ENCODE measurements at places on chromosomes 4 and X. TPM values are rescaled to one million over a fixed set of nuclear protein-coding genes. Genes with fewer than 3 reads are reported as not detected.

GRCh38 chrX:9403374-9403773 lies 61.5 kb upstream of the TBL1X start:
- no peak for DNase-seq

MRFAP1 gene
- total RNA-seq: 300 TPM

GRCh38 chr4:74038425-74039314 lies at the start of gene CXCL3:
TSS of gene CXCL3 (minus strand) at chr4:74038689. CDS start at chr4:74038611, 78 bp downstream.
- DNase-seq: peak; percentile 74

DNA sequence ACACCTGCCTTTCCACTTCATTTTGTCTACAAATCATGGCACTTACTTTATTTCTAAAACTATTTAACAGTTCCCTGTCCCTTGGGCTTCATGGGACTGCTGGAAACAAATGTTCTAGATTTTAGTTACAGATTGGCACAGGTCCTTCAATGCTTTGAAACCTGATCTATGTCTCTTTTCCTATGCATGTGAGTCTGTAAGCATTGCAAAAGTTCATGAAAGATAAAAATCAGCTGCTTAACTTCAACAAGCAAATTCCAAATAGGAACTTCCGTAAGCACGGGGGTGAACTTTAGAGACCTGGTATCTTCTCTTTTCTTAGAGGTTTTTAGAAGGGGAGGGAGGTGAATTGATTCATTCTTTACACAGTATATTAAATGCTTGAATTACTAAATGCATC lies 9.5 kb downstream of the LGI2 start:
- no peak for DNase-seq

- no peak for DNase-seq
Observed at GRCh38 chr4:171880136-171880535, 66.9 kb downstream of the GALNTL6 start.

- peak; percentile 14 for DNase-seq
Observed at GRCh38 chrX:13153796-13154195, 109.4 kb upstream of the FAM9C start.

DNA sequence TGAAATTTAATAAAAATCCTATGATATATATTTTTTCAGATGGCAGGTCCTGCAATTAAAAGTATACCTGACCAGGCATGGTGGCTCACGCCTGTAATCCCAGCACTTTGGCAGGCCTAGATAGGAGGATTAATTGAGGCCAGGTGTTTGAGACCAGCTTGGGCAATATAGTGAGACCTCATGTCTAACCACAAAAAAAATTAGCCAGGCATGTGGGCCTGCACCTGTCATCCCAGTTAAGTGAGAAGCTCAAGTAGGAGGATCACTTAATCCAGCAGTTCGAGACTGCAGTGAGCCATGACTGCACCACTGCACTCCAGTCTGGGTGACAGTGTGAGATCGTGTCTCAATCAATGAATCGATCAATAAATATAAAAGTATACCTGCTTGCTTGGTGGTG lies 2.5 kb downstream of the OCIAD2 start:
- no peak for DNase-seq

MSX1 gene
- total RNA-seq: 3.6 TPM

- no peak for DNase-seq
Observed at GRCh38 chr4:169823685-169824084, 65.9 kb upstream of the HPF1 start.

DNA sequence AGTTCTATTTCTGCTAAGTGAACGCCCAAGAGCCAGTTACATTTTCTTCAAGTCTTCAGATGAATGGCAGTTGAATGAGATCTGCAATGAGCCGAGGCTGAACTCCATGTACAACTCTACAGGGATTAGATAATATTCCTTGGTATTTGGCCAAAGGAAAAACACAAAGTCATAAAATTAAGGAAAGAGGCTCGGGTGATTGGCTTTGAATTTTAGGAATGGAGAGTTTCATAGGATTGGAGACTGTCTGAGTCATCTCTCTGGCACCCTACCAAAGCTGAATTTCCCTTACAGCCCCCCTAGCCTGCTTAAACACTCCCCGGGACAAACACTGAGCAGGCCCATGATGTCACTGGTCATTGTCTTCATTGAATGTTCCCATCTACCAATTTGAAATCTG lies 188.0 kb upstream of the C1QTNF7 start:
- no peak for DNase-seq

GRCh38 chrX:68902706-68903504 lies 74.1 kb downstream of the EFNB1 start:
- DNase-seq: no peak

VCX3A gene
- total RNA-seq: not detected

MAGEA11 gene
- total RNA-seq: not detected

GRCh38 chr4:107616838-107617389 lies 103.1 kb downstream of the PAPSS1 start:
- DNase-seq: no peak

DNA sequence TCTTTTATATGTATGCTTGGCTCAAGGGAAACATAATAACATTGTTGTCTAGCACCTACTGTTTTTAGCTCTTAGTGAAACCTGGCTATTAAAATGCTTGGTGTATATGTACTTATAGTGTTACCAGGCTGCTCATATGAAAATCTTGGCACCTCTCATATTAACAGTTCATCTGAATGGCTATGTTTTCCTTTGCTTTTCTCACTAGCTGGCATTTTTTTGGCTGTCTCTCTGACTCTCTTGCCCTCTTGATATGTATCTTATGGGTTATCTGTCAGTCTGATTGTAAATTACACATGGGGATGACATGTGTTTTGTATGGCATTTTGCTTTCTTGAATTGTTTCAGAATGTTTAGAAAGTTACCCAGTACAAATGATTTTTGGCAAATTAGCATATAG lies 158.0 kb downstream of the ARHGAP24 start:
- no peak for DNase-seq

DNA sequence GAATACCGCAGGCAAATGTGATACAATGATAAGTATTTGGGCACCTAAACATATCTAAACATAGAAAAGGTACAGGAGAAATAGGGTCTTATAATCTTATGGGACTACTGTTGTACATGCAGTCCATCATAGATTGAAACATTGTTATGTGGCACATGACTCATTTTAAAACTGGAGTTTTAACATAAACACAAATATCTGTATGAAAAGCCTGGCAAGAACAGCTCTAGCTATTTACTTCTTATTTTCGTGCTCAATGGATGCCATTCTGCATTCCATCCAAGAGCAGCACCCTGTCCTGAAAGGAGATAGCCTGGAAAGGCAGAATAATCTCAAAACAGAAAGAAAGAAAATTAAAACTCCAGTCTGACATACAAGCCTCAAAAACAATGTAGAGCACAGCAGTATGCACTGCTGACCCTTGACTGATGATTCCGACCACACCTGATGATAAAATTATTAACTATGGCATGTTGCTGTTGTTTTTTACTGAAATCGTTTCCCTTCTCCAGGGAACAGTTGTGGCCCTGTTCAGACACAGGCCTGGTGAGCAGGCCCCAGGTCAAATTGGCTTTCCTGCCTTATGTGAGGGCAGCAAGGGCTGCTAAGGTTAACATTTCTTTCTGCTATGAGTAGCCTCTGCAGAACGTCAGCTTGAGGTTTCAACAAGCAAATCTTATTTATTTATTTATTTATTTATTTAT lies 152.7 kb downstream of the APBB2 start:
- no peak for DNase-seq

MGAT4D gene
- total RNA-seq: not detected

DNA sequence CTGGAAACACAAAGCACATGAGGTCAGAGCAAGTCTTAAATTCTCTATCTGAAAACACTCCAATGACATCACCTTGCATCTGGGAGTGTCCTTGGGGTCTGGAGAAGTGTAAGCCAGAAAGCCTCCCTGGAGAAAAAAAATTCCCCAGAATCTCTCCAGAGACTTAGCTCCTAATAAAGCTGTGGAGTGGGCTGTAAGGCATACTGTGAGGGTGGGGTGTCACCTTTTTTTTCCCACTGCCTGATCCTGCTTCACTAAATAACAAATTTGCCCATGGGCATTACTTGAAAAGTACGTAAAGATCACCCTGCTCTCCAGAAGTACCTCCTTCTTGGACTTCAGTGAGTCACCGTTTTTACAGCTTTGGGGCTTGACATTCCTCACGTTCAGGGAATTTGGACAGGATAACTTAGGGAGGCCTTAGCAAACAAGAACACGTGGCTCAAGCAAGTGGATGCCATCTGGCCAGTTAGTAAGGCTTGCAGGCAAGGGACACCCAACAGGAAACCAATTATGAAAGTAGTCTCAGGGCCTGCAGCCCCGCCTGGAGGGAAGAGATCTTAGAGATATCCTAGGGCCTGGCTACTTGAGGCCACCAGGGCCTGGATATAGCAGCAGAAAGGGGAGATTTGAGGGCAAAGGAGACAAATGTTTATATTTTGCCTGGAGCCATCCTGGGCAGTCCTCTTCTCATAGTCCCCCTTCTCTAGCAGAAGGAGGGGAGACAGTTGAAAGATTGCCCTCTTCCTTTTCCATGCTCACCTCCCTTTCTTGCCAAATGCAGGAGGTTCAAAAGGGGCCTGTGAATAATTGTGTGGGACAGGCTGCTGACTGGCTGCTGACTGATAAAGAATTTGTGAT lies 60.1 kb upstream of the PLAC1 start:
- peak; percentile 24 for DNase-seq

DNA sequence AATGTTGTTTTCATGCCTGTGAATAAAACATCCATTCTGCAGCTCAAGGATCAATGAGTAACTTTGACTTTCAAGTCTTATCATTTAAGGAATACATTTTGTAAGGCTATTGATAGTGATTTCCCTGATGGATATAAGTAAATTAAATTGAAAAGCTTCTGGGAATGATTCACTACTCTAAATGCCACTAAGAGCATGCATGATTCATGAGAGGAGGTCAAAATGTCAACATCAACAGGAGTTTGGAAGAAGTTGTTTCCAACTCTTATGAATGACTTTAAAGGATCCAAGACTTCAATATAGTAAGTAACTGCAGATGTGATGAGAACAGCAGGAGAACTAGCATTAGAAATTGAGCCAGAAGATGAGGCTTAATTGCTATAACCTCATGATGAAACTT lies 1487.3 kb downstream of the PCDH7 start:
- no peak for DNase-seq

LDB2 gene
- 18.9 TPM for total RNA-seq

- no peak for DNase-seq
Observed at GRCh38 chr4:16914208-16914607, 15.8 kb upstream of the LDB2 start.

TCEAL5 gene
- not detected for total RNA-seq

MAP3K15 gene
- total RNA-seq: not detected

MAGEB17 gene
- total RNA-seq: not detected

- DNase-seq: no peak
Observed at GRCh38 chrX:153598541-153599191, at the start of gene CCNQ. TSS of gene CCNQ (minus strand) at chrX:153599139. CDS start at chrX:153599073, 66 bp downstream.

EVC2 gene
- total RNA-seq: 1.0 TPM

- DNase-seq: no peak
Observed at GRCh38 chr4:53775381-53775780, 184.1 kb upstream of the LNX1 start.

MSMO1 gene
- 3.6 TPM for total RNA-seq

CDKL2 gene
- not detected for total RNA-seq

DNA sequence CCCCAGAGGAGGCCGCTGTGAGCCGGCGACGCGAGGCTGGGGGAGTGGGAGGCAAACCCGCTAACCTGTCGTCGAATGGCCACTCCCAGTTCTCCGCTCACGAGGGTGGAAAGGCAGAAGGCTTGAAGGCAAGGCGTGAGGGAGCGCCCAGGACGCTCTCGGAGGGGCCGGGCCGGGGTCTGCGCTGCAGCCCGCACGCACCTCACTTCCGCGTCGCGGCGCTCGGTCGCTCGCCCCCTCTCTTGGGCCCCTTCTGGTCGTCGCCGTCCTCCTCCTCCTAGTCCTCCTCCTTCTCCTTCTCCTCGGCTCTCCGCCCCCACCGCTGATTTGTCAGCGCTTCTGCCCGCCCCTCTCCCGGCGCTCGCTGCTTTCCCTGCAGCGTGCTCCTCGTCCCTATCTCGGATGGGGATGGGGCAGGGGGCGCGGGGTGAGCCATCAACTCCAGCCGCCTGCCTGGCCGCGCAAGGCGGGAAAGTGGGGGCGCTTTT lies at the start of gene SNCA:
Gene SNCA, minus strand, starts transcription at position 265 of the 488 bp plus-strand sequence. CDS start 1,494 bp downstream, outside the sequence.
- peak; percentile 60 for DNase-seq

GRCh38 chr4:146916479-146917076 lies 29.1 kb downstream of the TTC29 start:
- DNase-seq: no peak

- DNase-seq: no peak
Observed at GRCh38 chrX:113580486-113580885, 739.9 kb upstream of the AMOT start.

GRCh38 chrX:23900220-23900797 lies 7.4 kb downstream of the APOO start:
- peak; percentile 28 for DNase-seq

- no peak for DNase-seq
Observed at GRCh38 chrX:152989292-152989658, 4.6 kb downstream of the PNMA5 start.

DNA sequence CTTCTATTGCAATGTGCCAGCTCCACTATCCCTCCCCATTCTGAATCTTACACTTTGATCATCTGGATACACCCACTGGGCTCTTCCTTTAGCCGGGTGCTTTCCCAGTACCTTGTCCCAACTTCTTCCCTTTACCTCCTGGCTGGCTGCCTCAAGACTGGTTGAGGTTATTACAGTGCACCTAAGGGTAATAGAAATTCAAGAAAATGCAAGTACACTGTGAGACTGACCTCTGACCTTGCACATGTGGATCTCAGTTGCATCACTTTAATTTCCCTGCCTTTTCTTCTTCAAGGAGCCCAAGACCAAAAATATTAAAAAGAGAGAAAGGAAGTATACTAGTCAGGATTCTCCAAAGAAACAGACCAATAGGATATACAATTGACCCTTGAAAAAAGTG lies 53.9 kb upstream of the NOCT start:
- DNase-seq: no peak

CENPVL2 gene
- not detected for total RNA-seq

DNA sequence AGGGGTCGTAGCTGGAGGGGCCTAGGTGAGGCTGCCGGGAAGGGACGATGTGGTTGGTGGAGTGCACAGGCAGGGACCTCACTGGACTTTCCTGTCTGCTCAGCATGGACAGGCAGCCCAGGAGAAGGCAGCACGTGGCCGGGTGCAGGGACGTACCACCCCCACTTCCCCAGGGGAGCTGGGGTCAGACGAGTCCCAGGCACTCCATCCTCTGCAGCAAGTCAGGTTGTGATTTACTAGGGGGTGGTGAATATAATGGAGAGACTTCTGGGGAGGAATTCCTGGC lies 1.5 kb upstream of the CTBP1 start:
- DNase-seq: no peak

DNA sequence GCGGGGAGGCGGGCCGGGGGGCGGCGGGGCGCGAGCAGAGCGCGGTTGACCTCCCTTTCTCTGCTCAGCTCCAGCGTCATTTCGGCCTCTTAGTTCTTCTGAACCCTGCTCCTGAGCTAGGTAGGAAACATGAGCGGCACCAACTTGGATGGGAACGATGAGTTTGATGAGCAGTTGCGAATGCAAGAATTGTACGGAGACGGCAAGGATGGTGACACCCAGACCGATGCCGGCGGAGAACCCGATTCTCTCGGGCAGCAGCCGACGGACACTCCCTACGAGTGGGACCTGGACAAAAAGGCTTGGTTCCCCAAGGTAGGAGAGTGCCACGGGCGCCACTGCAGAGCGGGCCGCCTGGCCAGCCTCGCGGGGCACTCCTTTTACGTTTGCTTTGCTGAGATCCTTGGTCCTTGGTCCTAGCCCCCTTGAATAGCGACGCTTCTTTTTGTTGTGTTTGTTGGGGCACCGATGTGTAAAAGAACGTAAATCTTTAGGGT lies at the start of gene HTATSF1:
Gene HTATSF1, plus strand, starts transcription at position 37 of the 497 bp plus-strand sequence. Its CDS starts 93 bp downstream, at position 130.
- no peak for DNase-seq

- DNase-seq: peak; percentile 60
Observed at GRCh38 chr4:100095729-100096595, 94.3 kb downstream of the DDIT4L start.

CCSER1 gene
- 0.86 TPM for total RNA-seq
